Forelimb muscle (tissue), 1 donor: ENCODE measurements at places on chromosomes 4 and X. TPM values are rescaled to one million over a fixed set of nuclear protein-coding genes. Genes with fewer than 3 reads are reported as not detected.

MAGEB10 gene
- polyA plus RNA-seq, result not detected

IGSF1 gene
- polyA plus RNA-seq, result 84.6 TPM

ARHGAP36 gene
- 520 TPM for polyA plus RNA-seq

UGT2B7 gene
- polyA plus RNA-seq, result 0.19 TPM

MSANTD1 gene
- 1.2 TPM for polyA plus RNA-seq

COL25A1 gene
- 9.5 TPM for polyA plus RNA-seq

KCNE5 gene
- 61.0 TPM for polyA plus RNA-seq

VSIG4 gene
- polyA plus RNA-seq, result 12.1 TPM

FGF2 gene
- polyA plus RNA-seq, result 5.8 TPM

CT47B1 gene
- not detected for polyA plus RNA-seq

DIPK2B gene
- 24.2 TPM for polyA plus RNA-seq

DNA sequence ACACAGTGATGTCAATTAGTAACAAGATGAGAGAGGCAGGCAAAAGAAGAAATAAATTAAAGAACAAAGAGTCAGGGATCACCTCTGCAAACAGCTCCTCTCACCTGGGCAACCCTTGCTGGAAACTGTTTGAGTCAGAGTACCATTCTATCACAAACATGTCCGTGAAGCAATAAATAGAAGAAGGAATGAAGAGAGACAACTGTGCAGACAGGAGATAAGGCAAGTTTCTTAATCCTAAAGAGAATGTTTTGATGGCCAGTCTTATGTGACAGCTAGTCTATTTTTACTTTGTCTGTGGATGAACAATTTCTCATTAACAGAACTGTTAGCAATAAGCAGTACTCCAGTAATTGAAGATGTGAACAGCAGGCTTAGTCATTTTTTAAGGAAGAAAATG, 422.4 kb downstream of the DMD start:
- DNase-seq, result no peak

GRCh38 chr4:184807797-184808712, 17.7 kb downstream of the ACSL1 start:
- no peak for DNase-seq

DNA sequence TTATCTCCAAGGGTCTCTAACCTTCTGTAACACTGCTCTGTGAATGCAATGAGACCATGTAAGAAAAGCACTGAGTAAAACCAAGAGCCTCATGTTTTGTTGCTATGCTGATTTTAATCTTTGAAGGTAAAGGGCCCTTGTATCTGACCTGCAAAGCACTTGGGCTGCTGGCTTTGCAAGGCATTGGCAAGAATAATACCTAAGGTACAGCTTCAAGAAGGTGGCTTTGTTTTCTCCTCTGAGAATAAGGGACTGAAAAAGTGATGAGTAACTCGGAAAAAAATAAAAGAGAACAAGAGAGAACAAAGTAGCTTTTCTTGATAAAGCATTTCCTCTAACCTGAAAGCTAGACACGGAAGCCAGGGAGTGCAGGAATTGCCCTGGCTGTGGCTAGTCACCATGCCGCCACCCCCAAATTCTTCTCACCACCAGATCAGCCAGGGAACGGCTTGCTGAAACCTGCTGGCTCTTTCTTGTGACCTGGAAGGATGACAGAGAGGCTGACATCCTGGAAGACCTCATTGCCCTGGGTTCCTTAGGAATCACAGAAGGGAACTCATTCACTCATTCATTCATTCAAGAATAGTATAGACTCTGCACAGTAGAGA, 41.8 kb upstream of the HS3ST1 start:
- no peak for DNase-seq

DNA sequence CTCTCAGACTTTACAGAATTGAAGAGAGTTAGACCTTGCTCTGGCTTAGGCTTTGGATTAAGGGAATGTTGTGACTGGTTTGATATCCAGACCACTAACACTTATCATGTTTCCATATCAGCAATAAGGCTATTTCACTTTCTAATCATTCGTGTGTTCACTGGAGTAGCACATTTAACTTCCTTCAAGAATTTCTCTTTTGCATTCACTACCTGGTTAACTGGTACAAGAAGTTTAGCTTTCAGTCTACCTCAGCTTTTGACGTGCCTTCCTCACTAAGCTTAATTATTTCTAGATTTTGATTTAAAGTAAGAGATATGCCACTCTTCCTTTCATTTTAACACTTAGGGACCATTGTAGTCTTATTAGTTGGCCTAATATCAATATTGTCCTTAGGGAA, 62.6 kb downstream of the CASP6 start:
- DNase-seq, result no peak

DNA sequence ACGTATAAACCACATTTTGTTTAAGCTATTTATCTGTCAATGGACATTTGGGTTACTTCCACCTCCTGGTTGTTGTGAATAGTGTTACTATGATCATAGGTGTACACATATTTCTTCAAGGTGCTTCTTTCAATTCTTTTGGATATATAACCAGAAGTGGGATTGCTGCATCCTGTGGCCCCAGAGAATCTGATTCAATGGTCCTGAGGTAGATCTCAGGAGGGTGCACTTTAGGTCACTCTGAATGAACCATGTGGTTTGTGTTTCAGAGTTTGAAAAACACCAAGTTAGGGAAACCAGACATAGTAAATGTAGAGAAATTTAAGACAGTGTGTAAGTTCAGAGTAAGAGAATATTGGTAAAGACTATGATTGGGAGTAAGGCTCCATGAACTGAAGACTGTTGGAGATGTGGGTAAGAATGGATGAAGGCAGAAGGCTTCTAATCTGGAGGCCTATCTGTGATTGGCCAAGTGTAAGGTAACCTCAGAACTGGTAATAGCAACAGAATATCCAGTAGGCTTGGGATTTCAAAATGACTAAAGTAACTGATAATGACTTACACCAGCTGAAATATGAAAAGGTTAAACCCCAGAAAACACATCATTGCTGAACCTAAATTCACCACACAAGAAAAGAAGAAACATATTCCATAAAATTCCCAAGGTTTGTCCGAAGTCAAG, 236.9 kb downstream of the CAMK2D start:
- no peak for DNase-seq

- DNase-seq, result no peak
Measured at GRCh38 chr4:32697281-32697814, 1977.2 kb downstream of the PCDH7 start.

- DNase-seq, result no peak
Measured at GRCh38 chr4:136927172-136927571, 605.1 kb downstream of the PCDH18 start.

- no peak for DNase-seq
Measured at GRCh38 chrX:45070116-45071007, 130.3 kb downstream of the DIPK2B start.

DNA sequence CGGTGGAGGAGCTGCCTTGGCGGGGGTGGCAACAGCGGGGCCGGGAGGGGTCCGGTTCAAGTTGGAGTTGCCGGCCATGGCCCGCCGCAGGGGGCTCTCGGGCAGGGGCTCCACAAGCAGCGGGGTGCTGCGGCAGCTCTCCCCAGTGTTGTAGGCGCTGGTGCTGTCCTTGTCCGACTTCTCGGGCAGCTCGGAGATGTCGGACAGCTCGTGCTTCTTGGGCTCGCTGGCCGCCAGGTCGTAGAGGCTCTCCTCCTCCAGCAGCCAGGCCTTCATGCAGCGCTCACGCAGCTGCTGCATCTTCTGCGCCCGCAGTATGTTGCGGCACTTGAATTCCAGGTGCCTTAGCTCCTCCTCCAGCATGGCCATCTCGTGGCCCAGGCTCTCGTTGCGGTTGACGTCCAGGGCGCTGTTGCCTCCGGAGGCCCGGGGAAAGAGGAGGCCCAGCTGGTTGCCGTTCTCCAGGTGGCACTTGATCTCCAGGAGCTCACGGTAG, 9.7 kb downstream of the SSR4 start:
- DNase-seq, result no peak

- no peak for DNase-seq
Measured at GRCh38 chr4:26762650-26763049, 98.0 kb upstream of the STIM2 start.

DNA sequence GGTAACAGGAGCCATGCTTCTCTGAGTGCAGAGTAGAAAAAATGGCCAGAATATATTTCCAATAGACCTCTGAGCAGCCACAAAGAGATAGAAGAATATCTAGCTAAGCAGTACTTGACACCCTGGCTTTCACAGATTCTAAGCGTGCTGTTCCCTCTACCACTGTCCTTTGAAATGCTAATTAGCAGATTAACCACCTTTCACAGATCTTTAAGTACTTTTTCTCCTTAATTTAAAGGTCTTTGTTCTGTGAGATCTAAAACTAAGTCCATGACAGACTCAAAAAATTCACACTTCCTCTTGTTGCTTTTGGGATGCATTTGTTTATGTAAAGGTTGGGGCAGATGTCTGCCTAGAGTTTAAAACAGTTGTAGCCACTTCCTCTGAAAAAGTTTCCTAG, 28.3 kb upstream of the MAGEC2 start:
- DNase-seq, result no peak

- no peak for DNase-seq
Measured at GRCh38 chr4:127055357-127055756, 577.4 kb upstream of the INTU start.

GRCh38 chr4:165774326-165774725, 98.7 kb upstream of the TLL1 start:
- DNase-seq, result no peak

- no peak for DNase-seq
Measured at GRCh38 chr4:38610966-38611431, 53.0 kb upstream of the KLF3 start.

DNA sequence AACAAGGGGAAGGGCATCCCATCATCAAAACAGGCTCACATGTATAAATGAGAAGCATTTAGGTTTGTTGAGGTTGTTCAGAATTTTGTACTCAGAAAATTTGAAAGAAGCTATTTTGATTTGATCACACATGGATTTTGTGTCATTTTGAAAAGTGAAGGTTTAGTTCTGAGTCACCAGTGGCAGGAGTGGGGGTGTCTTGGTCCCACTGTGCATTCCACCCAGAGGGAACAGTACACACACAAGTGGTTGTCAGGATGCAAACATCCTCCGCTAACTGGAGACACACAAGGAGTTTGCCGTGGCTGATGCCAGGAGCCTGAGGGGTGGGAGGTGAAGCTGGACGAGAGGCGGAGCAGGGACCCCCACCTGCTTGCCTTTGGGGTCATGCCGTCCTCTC, 198.2 kb upstream of the PSAPL1 start:
- no peak for DNase-seq

GRCh38 chrX:14916017-14916674, 42.9 kb downstream of the MOSPD2 start:
- no peak for DNase-seq

DNA sequence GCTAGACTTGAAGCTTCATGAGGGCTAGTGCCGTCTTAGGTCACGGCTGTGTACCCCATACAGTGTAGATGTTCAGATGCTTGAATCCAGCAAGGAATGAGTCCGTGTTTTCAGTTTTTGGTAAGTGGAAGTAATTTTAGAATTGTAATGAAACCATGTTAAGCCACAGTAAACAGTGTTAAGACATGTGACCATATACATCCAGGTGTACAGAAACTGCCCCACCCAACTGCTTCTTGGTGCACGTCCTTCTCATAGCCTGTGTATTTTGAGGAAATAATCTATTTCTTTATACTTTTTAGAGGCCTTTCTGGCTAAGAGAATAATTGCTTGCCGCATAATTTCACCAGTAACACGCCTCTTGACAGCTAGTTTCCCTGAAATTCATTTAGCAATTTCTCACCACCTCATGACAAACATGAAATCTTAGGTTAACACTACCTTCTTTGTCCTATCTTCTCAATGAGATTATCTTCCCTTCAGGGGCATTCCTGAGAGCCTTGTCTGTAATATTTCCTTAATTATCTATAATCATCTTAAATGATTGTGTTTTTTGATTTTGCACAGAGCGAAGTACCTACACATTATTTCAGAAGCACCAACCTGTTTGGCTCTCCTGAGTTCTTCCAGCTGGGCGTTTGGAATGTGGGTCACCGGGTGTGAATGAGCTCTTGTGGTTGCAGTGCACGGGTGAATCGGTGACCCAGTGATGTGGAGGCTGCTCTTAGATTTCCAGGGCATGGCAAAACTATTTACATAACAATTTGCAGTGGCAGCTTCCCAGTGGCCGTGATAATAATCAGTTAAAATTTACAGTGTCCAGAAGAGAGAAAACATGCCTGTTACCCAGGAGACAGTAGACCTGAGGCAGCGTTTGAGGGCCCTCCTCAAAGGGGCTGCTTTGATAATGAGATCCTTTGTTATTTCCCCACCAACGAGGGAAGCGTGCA, 50.2 kb upstream of the TADA2B start:
- DNase-seq, result no peak

DNA sequence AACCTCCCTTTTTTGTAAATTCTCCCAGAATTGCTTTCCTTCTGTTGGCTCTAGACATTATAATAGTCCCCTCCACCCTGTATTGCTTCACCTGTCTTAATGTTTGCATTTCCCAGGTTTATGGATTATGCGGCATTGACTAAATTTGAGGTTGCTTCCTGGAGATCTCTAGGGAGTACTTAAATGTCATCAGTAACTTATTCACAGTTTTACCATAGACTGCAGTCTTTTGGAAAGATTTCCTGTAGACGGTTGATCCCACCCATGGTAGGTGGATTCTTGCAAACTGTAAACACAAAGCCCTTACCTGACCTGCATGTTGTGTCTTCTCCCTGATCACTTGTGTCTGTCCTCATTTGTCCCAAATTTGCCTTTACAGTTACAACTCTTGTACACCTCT, 6.2 kb upstream of the NOX1 start:
- no peak for DNase-seq

DNA sequence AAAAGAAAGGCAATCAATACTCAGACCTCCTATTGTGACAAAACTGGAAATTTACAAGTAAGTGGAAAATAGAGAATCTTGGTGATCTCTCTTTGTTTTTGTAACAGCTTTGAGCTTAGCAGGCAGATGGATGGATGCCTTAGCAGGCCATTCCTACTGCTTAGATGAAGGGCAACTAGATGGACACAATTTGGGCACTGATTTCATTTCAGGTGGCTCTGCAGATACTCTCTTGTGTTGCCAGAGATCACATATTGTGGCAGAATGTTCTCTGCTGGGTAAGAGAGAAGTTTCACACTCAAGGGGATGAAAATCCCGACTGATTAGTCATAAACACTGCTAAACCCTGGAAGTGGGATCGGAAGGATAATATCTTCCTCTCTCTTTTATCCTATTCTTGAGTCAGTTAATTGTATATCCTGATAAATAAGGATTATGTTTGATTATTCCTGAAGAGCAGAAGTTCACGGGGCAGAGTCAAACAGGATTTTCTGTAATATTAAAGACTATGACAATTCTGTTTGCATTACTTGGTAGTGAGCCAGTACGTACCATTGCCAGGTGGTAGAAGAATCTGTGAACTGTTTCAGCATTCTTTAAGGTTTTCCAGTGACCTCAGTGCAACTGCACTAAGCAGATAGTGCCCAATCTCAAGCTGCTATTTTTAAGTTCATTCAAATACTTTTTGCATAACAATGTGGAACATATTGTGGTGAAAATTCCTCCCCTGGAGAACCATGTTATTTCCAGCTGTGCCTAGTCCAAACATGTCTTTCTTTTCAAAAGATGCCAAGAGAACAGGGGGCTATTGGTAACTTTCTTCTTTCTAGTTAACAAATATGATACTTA, 974.3 kb downstream of the FSTL5 start:
- no peak for DNase-seq

- DNase-seq, result no peak
Measured at GRCh38 chrX:3712051-3712869, 1.2 kb downstream of the PRKX start.
